Mesangial cell (primary cell): ENCODE measurements at places on chromosomes 3 and 15. TPM values are rescaled to one million over a fixed set of nuclear protein-coding genes. Genes with fewer than 3 reads are reported as not detected.

The GPR62 gene
- 0.25 and 0.49 TPM in 2 replicates for total RNA-seq

The SPPL2A gene
- 78.7 and 81.9 TPM in 2 replicates for total RNA-seq

The LDHAL6B gene
- total RNA-seq, result not detected in 2 replicates

The CTXN2 gene
- under 0.01 TPM in 1 of 2 replicates, not detected in the other for total RNA-seq

The IMPG2 gene
- 0.13 and 0.16 TPM in 2 replicates for total RNA-seq

The HHLA2 gene
- total RNA-seq, result not detected in 2 replicates

The IGF2BP2 gene
- 50.5 and 57.7 TPM in 2 replicates for total RNA-seq

The PLCH1 gene
- 1.0 and 1.6 TPM in 2 replicates for total RNA-seq

The PEX5L gene
- not detected in 2 replicates for total RNA-seq

The GPR27 gene
- 0.81 and 0.89 TPM in 2 replicates for total RNA-seq

The TCTA gene
- 15.2 and 17.7 TPM in 2 replicates for total RNA-seq

The SEC61A1 gene
- total RNA-seq, result 218 and 291 TPM in 2 replicates

The A4GNT gene
- total RNA-seq, result not detected in 2 replicates

The SLC15A2 gene
- 0.16 and 0.51 TPM in 2 replicates for total RNA-seq

The LSMEM2 gene
- total RNA-seq, result not detected in 2 replicates

The MLF1 gene
- 8.1 and 11.2 TPM in 2 replicates for total RNA-seq

The SLC38A3 gene
- total RNA-seq, result 0.51 TPM in 1 of 2 replicates, not detected in the other

The LRRK1 gene
- total RNA-seq, result 11.5 and 13.7 TPM in 2 replicates

The HES1 gene
- 35.0 and 48.2 TPM in 2 replicates for total RNA-seq

The ISG20 gene
- total RNA-seq, result 2.6 and 5.7 TPM in 2 replicates

The CAMK1 gene
- 24.8 and 27.4 TPM in 2 replicates for total RNA-seq

The GABPB1 gene
- total RNA-seq, result 18.6 and 35.0 TPM in 2 replicates

The EFCC1 gene
- not detected in 2 replicates for total RNA-seq

The KLF15 gene
- 0.33 and 0.38 TPM in 2 replicates for total RNA-seq
